ENCODE measurements at places on chromosomes 6 and 20. TPM values are rescaled to one million over a fixed set of nuclear protein-coding genes. Genes with fewer than 3 reads are reported as not detected.

The PTGIS gene
- total RNA-seq = 8.7 TPM

The CAP2 gene
- total RNA-seq = 208 TPM

The TXNDC5 gene
- 29.9 TPM for total RNA-seq

DNA sequence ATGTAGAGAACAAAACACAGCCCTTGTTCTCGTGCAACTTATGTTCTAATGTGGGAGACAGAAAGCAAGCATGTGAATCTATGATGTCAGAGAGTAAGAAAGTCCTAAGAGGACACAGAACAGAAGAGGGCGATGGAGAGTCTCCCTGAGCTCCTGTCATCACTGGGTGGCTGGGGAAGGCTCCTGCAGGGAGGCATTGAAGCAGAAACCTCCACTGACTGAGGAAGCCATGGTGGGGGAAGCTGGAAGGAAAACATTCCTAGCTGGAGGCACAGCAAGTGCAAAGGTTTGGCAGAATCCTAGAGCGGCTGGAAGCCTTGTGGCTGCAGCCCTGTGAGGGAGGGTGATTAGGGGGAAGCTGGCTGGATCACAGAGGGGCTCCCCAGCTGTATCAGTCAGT is 248.0 kb downstream of the CDH26 start:
- no peak overlapping the region for H3K27ac ChIP-seq
- no peak for DNase-seq

GRCh38 chr20:62499758-62500236 is 24.0 kb upstream of the GATA5 start:
- DNase-seq = no peak
- no peak overlapping the region for H3K4me3 ChIP-seq
- no peaks in the 10 kb centered on the region for H3K36me3 ChIP-seq
- peaks cover 33% of the 10 kb centered on the region for H3K4me1 ChIP-seq

DNA sequence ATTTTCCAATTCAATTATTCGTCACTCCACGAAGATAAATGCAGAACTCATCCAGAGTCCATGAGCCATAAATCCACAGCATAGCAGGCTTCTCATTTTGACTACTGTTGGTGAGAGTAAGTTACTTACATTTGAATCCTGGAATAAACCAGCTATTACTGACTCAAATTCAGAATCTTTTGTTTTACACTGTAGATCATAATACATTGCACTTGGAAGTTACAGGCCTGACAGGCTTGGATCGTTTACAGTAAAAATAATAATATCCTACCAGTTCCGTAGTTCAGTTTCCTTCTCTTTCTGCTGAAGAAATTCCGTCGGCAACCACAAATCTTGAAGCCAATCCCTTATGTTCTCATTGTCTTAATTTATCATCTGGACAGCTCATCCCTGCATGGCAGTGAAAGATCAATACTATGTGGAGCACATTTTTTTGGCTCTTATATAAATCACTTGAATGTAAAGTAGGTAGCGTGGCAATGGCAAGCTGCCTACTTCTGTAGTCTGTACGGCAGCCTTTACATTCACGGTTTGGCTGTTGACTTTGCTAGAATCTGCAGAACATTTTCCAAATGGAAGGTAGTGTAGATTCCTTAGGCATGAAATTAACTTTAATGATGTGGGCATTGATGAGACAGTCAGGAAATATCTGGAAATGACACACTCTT is 142.9 kb downstream of the WDR27 start:
- DNase-seq = no peak
- no peak overlapping the region for H3K4me3 ChIP-seq
- no peaks in the 10 kb centered on the region for H3K4me1 ChIP-seq
- H3K36me3 ChIP-seq = no peaks in the 10 kb centered on the region

All from gastrocnemius medialis (tissue), 4 donors.